ENCODE measurements at places on chromosomes 12 and 14.
A peak's percentile ranks its signal among the peaks of the same experiment; 100 is the strongest.

DNA sequence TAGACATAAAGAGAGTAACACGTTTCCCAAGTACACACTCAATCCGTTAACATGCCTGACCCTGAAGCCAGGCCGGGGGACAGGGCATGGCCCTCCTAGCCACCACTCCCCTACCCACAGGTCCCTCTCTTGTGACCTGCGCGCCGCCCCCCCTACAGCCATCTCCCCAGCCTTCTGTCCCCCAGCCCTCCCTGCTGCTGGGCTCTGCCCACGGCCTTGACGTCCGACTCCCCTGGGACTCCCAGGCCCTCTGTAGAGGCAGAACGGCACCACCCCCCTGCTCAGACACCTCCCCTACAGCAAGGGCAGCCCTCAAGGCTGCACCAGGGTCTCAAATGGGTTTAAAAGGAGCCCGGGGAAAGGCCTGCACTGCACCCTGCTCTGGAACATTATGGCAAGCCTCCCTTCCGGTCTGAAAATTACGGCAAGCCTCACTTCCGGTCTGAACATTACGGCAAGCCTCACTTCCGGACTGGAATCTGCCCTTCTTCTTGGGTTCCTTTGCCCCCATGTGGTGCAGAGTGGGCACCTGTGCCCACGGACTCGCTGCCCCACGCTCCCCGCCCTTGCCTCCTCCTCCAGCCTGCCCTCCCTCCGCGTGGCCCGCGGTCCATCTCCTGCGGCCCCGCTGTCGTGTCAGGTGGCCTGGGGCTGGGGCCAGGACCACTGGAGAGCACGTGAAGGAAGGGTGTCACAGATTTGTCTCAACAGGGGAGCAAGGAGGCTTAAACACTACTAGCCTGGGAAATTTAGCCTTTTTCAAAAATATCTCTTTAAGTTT lies 77.6 kb downstream of the MOK start:
- no peak for DNase-seq

DNA sequence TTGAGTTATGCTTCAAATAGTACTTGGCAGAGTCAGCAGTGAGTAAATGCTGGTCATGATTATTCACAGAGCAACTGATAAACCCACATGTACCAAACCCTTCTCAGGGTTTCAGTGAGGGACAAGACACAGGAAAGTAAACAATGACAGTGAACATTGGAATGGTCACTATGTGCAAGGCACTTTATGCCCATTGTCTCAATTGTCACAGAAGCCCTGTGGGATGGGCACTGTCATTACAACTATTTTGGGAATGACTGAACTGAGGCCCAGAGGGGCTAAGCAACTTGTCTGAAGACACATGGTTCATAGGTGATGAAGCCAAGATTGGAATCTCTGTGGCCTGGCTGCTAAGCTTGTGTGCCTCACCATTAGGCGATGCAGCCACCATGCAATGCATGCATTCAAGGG lies 238.5 kb downstream of the RBM19 start:
- no peak for DNase-seq

GRCh38 chr12:92294676-92295440 lies 149.2 kb upstream of the BTG1 start:
- no peak for DNase-seq

DNA sequence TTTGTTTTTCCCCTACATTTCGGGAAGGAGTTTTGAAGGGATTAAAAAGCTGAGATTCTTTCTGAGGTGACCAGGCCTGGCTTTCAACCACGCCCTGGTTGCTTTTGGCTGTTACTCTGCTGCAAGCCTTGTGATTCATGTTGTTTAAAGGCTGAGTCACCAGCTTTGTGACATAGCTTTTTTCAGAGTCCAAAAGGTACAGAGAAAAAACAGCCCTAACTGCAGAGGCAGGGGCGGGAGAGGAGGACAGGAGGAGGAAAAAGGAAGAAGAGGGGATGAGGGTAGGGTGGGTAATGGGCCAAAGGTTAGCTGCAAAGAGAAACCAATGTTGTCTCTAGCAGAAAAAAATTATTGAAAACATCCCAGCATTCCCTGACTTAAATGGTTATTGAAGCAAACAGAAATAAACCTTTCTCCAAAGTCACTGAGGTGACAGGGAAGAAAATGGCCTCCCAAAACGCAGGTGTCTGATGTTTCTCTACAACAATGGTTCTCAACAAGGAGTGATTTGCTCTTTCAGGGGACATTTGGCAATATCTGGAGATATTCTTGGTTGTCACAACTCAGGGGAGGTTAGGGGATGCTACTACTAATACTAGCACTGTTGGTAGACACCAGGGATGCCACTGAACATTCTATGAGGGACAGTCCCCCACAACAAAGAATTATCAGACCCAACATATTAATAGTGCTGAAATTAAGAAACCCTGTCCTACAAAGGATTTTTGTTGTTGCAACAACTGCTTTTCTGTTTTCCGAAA lies 2.1 kb upstream of the UBC start:
- DNase-seq, result peak; percentile 47

GRCh38 chr12:164207-164606 lies 49.8 kb downstream of the SLC6A12 start:
- DNase-seq, result no peak

DNA sequence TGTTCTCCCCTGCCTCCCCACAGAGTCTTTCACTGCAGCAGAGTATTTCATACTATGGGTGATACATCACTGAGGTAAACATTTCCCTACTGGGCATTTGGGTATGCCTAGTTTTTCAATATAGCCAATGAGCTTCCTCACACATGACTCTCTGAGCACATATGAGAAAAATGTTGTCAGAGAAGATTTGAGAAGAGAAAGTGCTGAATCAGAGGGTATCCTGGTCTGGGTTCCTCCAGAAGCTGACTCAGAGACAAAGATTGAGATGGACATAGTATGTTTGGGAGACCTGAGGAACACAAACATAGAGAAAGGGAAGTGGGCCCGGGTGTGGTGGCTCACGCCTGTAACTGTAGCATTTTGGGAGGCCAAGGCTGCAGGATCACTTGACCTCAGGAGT lies 12.6 kb downstream of the SLC8B1 start:
- no peak for DNase-seq

DNA sequence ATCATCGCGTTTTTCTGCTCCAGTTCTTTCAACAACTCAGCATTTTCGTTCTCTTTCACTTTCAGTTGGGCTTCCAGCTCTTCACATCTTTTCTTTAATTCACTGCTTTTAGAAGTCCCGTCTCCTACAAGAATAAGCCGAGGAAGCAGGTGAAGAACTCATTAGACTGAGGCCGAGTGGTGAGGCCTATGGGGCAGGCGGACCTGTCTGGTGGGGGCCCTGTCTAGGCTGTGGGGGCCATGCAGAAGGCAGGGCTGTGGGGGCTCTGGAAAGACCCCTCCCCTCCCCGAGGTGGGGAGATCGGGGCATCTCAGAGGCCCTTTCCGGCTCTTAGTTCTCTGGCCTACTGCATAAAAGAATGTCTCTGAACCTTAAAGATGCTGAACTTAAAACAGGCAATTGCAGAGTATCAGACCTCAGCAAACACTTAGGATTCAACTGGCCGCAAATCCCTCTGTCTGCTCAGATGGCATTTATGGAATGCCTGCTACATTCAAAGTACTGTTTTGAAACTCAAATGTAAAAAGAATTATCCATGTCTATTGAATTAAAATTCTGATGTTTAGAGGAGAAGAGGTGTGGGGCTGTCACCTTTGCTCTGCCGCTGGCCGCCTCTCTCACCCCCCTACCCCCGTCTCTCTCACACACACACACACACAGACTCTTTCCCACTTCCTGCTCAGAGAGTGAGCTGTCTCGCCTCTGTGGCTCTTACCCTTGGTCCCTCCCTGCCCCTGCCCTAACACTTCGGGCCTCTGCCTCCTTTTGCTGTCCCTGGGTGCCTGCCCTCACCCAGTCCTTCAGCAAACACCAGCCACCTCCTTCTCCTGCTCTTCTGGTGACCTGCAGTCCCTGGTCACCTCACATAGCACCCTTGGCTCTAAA lies 34.7 kb downstream of the CCDC92 start:
- peak; percentile 54 for DNase-seq

DNA sequence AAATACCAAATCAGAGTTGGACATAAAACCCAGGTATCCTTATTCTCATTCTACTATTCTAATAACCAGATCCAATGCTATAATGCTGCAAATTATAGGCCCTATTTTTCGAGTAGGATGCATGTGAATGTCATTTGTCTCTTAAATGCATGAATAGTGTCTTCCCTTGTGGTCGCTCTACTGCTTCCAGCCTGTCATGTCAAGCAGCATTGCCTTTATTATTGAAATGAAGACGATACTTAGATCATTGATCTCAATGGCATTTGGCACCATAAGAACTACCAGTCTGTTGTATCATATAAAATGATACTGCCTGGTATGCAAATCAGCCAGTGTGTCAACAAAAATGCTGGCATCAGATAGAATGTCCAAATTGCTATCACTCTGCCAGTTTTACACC lies 649.1 kb downstream of the DIO2 start:
- DNase-seq, result no peak

GRCh38 chr12:47850153-47851084 lies 30.7 kb upstream of the HDAC7 start:
- no peak for DNase-seq

- no peak for DNase-seq
Observed at GRCh38 chr12:116074686-116075085, 202.8 kb downstream of the MED13L start.

DNA sequence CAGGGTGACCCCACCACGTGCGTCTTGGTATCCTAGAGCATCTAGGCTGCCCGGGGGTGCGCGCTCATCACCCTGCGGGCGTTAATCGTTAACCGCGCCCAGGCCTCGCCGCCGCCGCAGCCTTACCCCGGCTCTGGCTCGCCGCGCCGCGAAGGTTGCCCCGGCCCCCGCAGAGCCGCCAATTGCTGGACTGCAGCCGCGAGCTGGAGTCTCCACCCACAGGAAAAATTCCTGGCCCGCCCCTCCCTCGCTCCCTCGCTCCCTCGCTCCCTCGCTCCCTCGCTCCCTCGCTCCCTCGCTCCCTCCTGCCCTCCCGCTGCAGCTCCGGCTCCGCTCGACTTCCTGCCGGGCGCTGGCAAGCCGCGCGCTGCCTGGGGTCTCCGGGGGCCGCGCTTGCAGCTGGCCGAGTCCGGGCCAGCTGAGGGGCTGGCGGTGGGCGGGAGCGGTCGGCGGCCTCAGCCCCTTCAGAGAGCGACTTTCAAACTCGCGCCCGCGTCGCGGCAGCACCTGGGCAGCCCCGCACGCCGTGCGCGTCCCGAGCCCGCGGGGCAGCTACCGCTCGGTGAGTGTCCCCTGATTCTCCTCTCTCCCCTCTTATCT lies at the start of gene PLEKHG3:
Gene PLEKHG3, plus strand, starts transcription at position 282 of the 600 bp plus-strand sequence. CDS start 23,208 bp downstream, outside the sequence.
- DNase-seq, result no peak

GRCh38 chr12:123971770-123972456 lies 718 bp downstream of the CCDC92 start:
- DNase-seq, result no peak

DNA sequence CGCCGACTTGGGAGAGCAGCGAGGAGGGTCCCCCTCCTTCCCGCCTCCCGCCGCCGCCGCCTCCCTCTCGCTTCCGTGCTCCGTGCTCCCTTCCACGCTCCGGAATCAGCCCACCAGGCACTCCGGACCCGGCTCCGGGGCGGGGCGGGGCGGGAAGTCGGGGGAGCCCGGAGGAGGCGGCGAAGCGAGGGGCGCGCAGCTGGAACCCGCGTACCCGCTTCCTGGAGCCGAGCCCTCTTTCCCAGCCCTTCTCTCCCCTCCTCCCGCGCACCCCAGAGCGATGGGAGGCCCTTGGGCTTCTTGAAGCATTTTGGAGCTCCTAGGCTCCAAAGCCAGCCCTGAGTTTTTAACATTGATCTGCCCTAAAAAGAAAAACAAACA lies at the start of gene SYNDIG1L:
Gene SYNDIG1L, minus strand, starts transcription at position 9 of the 381 bp plus-strand sequence. CDS start 16,466 bp downstream, outside the sequence.
- DNase-seq, result no peak

DNA sequence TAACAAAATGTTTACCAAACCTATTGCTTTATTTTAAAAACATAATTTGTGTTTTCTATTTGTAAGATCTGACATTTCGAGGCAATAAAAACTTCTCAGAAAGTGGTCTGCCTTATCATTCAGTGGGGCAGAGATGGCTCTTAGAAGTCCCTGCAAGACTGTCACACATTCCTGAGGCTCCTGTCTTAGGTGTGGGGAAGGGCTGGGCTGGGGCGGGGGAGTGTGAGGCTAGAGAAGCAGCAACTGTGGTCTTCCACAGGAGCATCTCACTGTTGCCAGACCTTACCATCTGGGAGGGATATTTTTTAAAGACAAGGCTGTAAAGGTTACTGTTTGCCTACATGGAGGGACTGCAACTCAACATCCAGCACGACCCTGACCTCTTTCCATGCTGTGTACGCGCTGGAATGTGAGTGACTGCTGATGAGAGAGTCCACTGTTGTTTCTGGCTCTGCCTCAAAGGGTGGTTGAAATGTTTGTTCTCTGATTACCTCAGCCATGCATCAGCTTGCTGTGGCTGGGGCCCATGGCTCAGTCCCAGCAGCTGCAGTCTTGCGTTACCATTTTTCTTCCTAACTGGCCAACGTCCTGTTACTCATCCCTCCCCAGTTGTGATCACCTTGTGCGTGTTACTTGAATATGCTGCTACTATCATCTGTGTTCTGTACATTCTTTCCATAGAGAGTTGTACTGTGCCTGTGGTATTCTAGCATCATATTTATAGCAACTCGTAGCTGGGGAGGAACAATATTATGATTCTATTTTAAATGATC lies 12.4 kb downstream of the ERG28 start:
- no peak for DNase-seq

- no peak for DNase-seq
Observed at GRCh38 chr14:90837355-90837754, 21.1 kb upstream of the TTC7B start.

- no peak for DNase-seq
Observed at GRCh38 chr12:127360580-127360979, 906.4 kb upstream of the TMEM132C start.

DNA sequence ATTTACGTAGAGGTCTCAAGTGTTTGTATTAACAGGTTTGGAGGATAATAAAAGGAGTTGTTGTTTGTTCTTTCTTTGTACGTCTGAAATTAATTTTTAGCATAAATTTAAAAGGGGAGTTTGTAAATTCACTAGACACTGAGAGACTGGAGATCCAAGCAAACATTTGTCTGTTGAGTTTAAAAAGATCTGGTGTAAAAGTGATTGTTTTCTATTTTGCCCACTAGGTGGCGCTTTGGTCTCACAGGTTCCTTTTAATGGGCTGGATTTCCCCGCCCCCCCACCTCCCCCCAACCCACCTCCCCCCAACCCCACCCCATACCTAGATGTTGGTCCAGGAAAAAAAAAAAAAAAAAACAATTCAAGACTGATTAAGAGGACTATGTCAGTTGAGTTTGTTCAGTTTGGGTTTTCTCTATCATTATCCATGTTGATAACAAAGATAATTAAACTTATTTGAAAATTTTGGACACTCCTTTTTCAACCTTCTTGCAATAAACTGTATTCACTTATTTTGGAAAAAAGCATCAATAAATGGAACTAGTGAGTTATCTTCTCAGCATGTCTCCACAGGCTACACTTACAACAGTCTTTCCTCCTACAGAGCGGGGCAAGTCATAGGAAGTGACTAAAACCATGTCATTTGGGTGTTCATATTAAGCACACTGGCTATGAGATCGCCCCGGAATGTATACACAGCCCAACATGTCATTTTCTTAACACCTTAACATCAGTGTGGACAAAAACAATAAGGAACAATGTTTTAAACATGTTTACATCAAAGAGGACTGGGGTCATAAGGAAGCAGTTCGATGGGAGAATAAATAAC lies 841.1 kb downstream of the NRXN3 start:
- no peak for DNase-seq
